ENCODE measurements at places on chromosomes 2 and 18. TPM values are rescaled to one million over a fixed set of nuclear protein-coding genes. Genes with fewer than 3 reads are reported as not detected.

- no peak for DNase-seq
Observed at GRCh38 chr2:239276851-239277250, 124.0 kb downstream of the HDAC4 start.

GRCh38 chr2:143015656-143016055 is 113.6 kb upstream of the ARHGAP15 start:
- DNase-seq = no peak

- peak; percentile 22 for DNase-seq
Observed at GRCh38 chr2:43877782-43878464, 39.2 kb downstream of the ABCG8 start.

DNA sequence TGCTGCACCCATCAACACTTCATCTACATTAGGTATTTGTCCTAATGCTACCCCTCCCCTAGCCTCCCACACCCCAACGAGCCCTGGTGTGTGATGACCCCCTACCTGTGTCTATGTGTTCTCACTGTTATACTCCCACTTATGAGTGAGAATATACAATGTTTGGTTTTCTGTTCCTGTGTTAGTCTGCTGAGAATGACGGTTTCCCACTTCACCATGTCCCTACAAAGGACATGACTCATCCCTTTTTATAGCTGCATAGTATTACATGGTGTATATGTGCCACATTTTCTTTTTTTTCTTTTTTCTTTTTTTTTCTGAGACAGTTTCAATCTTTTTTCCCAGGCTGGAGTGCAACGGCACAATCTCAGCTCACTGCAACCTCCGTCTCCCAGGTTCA is 284.1 kb upstream of the CYP26B1 start:
- no peak for DNase-seq

DNA sequence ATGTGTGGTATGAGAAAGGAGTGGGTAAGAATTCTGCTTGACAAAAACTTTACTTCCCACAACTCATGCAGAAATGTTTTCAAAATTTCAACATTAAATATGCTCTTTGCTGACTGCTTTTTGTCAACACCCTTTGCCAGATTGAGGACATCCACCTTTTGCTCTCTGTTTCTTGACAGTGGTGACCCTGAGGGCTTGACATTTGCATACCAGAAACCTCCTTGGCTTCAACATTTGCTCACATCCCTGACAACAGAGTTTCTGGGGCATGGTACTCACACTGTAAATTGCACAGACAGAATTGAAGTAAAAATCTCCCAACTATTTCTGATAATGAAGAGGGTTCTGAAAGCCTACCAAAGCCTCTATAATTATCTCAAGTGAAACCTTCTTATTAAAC is 95.7 kb downstream of the RND3 start:
- DNase-seq = no peak

GRCh38 chr18:42163321-42163720 is 208.3 kb downstream of the PIK3C3 start:
- no peak for DNase-seq

DNA sequence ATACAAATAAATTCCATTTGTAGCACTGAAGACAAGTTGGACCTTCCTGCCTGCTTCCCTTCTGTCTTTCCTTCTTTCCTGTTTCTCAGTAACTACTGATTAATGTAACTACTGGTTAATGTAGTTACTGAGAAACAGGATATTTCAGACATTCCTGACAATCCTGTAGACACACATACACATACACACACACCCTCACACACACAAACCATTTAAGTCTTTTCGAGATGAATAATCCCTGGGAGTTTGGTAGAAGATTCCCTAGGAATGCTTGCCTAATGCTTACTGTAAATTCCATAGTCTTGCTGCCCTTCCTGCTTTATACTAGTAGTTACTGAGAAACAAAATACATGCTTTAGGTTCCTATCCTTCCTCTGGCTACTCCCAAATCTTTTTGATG is 83.9 kb downstream of the PIK3C3 start:
- no peak for DNase-seq

DNA sequence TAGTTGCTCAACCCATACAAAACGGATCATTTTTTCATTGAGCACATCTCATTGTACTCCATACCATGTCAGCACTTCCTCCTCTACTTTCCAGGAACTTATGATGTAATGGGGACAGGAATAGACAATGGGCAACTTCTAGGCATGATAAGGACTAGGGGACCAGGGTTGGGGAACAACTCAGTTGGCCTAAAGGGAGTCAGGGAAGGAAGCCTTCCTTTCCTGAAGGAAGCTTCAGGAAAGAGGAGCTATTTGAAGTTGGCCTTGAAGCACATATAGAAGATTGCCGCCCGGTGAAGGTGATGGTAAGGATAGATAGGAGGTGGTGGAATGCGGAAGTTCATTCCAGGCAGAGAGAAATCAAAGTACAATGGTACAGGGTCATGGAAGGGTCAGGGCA is 283.9 kb downstream of the SLC8A1 start:
- no peak for DNase-seq

DNA sequence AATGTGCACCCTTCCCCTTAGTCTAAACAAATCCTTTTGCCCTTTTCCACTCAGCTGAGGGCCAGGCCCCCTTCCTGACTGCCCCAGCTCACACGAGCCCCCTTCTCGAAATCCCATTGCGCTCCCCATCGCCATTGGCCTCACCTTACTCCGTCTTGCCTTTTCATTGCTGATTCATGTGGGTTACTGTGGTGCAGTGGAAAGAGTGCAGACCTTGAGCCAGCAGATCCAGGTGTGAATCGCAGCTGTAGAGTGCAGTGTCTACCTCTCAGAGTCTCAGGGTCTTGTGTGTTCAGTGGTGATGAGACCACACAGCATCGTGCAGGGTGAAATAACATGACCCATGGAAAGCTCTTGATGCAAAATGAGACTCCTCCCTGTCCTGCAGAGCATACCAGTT is 132.4 kb upstream of the APCDD1 start:
- DNase-seq = no peak

DNA sequence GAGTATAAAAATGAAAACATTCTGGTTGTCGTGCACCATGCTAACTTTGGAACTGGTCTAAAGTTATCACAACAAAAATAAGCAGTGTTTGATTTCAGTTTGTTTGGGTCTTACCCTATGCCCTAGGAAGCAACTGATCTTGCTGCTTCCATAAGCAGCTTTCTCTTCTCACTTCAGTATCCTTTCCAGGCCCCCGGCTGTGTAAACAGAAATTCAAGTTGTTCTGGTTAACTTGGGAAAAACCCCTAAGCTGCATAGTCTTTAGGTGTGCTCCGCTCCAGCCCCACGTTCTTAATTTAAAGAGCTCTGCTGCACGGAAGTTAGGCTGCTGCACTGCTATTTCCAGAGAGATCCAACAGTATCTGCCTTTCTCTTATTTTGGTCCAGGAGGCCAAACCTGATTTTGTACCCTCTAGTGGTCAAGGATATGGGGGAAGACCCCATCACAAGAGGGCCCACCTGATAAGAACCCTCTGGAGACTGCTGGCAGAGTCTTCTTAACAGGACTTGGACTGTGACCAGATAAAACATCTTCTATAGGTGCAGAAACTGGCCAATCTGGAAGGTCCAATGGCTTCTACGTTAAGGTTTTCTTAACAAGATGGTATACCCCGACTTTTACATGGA is 69.1 kb downstream of the FEZ2 start:
- no peak for DNase-seq

GRCh38 chr2:175414882-175415487 is 233.5 kb upstream of the ATP5MC3 start:
- DNase-seq = peak; percentile 24

GRCh38 chr2:238942726-238943300 is 94.9 kb downstream of the TWIST2 start:
- no peak for DNase-seq

DNA sequence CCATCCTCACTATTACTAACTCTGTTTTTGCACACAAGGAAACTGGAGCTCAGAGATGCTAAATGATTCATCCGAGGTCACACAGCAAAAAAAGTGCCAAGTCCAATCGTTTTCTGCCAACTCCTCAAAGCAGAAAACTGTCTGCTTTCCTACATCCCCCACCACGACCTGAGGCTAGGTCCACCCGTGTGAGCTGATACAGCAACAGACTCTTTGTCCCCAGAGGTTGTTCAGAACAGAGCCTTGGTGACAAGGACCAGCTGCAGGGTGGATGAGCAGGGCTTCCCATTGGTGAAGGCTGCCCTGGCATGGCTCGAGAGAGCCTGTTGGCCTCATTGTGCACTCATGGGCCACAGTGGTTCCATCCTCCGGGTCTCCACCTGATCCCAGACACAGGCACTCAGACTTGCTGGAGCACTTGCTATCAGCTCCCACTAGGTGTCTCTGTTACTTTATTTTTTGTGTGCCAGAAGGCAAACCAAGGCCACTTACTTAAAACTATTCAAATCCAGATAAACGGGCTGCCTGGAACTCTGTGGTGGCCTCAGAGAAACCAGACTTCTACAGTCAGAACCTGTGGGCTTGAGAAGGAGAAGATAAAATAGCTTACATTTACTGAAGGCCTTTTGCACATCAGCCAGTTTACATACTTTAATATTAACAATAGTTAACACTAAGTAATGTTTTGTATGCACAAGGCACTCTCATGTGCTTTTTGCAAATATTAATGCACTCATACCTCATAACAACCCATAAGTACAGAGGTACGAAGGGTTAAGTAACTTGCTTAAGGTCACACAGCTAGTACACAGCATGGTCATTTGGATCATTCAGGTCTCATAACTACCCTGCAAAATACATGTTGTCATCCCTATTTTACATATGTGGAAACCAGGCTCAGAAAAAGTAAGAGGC is 62.9 kb upstream of the CTIF start:
- no peak for DNase-seq

DNA sequence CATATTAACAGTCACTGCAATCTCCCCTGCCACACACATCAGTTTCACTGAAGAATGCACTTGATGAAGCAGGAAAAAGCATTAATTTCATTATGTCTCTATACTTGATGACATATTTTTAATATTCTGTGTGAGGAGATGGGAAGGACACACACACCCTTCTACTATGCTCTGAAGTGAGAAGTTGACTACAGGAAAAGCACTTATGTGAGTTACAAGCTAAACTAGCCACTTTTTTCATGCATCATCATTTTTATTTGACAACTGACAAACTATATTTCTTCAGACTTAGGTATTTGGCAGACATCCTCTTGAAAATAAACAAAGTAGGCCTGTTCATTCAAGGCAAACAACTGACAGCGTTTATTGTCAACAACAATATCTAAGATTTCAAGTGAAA is 150.4 kb upstream of the ID2 start:
- DNase-seq = no peak

- no peak for DNase-seq
Observed at GRCh38 chr18:43081396-43081795, 34.1 kb downstream of the RIT2 start.

GRCh38 chr2:207790898-207791297 is 21.2 kb upstream of the FZD5 start:
- no peak for DNase-seq

DNA sequence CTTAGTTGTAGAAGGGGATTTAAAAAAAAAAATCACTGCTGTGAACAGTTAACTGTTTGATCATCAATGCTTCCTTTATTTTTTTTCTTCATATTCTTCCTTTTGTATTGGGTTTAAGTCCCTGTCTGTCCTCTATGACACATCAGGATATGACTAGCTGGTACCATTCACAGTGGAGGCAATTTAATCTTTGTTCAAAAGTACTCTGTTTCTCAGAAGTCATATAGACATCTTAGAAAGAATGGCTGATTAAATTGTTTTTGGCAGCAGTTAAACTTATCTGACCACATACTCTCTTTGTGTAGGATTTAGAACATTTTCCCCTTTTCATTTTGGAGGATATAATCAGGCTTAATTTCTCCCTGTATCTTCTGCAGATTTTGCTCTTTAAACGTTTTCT is 807.8 kb upstream of the CDH2 start:
- no peak for DNase-seq

- DNase-seq = no peak
Observed at GRCh38 chr18:59148192-59148591, 8.5 kb downstream of the SEC11C start.

DNA sequence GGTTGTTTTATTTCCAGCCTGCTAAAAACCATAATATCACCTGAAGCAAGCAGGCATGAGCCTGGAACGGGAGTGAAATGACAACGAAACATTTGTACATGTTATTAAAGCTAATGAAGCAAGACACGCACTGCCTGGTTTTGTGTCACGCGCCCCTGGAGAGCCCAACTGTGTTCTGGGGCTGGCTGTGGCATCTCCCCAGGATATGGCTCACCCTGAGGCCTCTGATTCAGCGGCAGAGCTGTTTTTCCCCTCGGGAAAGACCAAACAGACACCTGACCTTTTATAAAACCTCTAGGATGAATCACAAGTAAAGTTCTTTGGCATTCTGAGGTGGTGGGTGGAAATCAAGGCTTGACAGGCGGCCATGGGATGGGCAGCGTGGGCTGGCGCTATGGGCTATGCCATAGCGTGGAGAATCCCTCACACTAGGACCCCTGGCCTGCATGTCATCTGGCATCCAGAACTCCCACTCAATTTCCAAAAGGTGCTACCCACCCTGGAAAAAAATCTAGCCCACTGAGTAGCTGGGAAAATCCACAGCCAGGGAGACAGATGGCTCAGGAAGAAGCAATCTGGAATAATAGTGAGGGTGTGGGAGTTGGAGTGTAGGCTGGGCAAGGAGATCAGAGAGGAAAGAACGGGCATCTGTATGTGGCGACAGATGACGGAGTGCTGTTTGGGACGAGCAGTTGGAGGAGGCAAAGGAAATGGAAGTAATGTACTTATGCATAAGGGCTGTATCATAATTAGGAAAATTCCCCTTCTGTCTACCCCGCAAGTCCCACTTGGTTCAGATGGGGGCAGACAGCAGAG is 262.0 kb downstream of the AFF3 start:
- no peak for DNase-seq

- DNase-seq = peak; percentile 10
Observed at GRCh38 chr2:2271469-2271941, 59.6 kb downstream of the MYT1L start.

Gene HRH4
- total RNA-seq = 0.54 TPM

Gene HNMT
- 1.1 TPM for total RNA-seq

Gene ARHGEF33
- total RNA-seq = under 0.01 TPM

Gene LINC00305
- total RNA-seq = not detected

Gene NOL4
- not detected for total RNA-seq

Gene GAL3ST2
- total RNA-seq = 3.8 TPM

Gene NAB1
- total RNA-seq = 30.4 TPM

Gene RAMP1
- total RNA-seq = 1.6 TPM

Gene TCF23
- total RNA-seq = not detected

Gene EEF1B2
- 1,435 TPM for total RNA-seq

Gene OTOF
- 0.27 TPM for total RNA-seq
